Fibroblast of skin of abdomen (primary cell): ENCODE measurements at places on chromosomes 6 and 20.

DNA sequence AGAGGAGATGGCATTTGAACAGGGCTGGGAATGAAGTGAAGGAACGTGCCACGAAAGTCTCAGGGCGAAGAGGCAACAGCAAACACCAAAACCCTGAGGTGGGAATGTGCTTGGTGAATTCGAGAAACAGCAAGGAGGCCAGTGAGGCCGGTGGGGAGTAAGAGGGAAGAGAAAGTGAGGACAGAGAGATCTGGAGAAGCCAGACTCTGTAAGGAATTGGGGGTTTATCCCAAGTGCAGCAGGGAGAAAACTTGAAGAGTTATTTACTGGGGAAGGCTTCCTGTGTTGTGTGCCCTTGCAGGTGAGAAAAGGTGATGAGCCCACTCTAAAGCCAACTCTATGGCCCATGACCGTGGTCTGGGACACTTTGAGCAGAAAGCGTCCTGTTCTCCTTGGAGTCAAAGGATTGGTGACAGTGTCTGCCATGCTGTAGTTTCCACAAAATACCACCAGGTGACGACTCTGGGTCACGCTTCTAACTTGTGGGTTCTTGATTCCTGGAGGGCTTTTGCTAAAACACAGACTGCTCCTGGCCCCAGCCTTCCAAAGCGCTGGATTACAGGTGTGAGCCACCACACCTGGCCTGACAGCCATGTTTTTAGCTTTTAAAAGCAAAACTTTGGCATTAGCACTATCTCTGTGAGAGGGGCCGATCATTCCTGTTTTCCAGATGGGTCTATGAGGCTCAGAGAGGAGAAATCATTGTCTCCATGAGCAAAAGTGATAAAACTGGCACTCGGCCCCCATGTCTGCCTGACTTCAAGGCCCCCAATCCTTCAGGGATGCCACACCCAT is 18.0 kb upstream of the CSNK2A1 start:
- peak; percentile 53 for DNase-seq

DNA sequence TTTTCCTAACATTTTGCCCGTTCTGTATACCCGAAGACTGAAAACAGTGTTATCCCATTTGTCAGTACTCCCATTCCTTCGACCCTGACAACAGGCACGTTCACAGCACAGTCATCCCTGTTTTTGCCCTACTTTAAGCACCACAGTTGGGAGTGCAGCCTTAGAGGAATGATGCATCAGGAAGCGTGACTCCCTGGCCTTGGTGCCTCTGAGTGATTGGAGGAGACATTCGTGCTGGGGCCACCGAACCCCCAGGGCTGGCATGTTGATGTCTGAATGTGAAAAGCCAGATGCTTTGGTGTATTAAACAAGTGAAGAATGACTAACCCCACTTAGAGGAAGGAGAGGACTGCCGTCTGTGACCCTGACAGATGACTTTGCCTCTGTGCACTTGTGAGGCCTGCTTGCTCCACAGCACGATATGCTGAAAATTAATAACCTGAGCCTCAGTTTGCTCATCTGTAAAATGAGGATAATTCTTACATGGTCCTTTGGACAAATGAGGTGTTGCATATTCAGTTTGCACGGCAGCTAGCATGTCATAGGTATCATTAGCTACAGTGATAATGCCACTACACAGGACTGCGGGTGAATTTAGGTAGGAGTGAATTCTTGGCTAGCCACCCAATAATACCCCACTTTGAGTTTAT is 36.0 kb downstream of the STK35 start:
- DNase-seq: peak; percentile 78

DNA sequence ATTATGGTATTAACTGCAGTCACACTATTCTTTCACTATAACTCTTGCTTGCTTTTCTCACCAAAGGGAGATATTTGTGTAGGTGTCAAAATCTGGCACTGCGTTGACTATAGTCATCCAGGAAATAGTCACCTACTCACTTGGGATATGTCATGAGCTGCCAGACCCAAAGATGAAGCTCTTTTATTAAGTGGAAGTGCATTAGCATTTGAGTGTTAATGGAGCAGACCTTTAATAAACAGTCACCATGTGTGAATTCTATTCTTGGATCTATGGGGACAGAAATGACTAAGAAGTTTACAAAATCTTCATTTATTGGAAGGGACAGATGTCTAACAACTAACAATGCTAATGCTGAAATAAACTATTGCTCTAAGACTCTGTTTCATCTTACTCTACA is 130.1 kb upstream of the NEDD9 start:
- DNase-seq: no peak

DNA sequence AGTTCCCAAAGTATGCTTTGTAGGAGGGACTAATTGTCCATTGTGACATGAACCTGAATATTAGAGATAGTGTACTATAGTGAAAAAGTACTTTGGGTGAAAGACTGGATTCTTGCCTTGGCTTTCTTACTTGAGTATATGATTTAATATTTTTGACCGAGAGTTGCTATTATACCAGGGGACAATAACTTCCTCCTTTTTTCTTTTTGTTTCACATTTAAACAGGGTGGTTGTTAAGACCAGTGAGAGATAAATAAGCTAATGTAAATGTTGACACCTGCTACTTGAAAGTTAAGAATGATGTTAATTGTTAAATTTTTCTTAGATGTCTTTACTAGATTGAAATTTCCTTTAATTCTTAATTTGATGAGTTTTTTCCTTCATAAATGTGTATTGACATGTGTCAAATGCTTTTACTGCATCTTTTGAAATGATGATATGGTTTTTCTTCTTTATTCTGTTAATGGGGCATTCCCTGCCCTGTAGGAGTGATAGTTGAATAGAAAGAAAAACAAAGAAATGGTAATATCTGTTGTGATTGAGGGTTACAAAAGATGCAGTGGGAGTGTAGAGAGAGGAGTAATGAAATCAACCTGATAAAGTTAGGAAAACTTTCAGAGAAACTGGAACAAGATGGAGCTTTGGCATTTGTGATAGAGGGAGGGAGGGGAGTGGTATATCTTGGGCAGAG is 48.4 kb downstream of the ZFAND3 start:
- no peak for DNase-seq

GRCh38 chr20:15711177-15711576 is 862.1 kb downstream of the KIF16B start:
- no peak for DNase-seq

- DNase-seq: no peak
Observed at GRCh38 chr6:160791981-160792418, 90.0 kb downstream of the PLG start.

GRCh38 chr6:5138995-5139827 is 54.1 kb downstream of the PPP1R3G start:
- no peak for DNase-seq

DNA sequence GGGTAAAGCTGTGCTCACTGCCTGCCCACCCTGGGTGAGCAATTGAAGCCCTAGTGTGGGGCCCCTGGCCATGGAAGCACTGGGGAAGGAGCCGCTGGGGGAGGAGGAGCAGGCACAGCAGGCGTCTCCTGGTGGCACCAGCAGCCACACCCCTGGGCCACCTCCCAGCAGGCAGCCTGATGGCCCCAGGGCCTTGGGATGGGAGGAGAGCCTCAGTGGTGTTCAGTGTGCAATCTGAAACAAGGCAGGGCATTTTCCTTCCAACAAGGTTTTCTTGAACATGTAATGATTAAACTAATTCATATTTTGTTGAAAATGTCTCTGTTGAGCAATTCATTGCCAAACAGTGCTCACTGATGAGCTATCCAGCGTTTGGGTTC is 151.0 kb downstream of the ZDHHC14 start:
- DNase-seq: no peak

DNA sequence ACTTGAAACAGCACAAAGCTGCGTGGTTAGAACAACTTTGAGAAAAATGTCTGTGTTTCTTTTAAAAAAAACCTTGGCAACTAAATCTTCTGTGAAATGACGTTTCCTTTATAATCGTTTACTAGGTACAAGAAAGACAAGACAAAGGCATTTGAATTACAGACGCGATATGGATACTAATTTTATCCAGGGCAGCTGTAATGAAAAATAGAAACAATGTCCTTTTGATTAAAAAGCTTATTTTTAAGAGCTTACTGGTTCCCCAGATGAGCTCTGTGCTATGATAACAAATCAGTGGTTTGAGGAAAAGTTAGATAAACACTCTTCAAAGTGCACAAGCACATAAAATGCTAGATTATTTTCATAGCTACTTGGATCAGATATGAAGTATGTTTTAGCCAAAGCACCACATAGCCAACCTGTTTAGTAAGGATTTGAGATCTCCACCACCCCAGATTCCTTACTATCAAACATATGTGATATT is 1.6 kb upstream of the SYNCRIP start:
- DNase-seq: peak; percentile 14

GRCh38 chr20:23132293-23132929 is 46.3 kb upstream of the CD93 start:
- DNase-seq: no peak

DNA sequence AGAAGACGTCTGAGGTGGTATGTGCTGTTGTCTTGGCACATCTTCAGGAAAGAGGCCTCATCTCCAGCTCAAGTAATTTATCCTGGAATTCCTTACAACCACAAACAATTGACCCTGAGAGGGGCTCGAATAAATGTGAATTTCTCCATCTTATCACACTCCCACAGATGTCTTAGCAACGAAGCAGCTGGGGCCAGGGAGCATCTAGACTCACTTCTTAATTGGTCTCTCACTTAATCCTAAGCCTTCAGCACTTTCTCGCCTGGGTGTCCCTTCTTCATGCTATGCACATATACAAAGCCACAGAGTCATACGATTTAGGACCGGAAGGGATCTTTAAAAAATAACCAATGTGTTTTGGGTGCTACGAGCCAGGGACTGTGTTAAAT is 27.1 kb downstream of the PCK1 start:
- DNase-seq: no peak

- peak; percentile 61 for DNase-seq
Observed at GRCh38 chr6:111258615-111259088, 171.3 kb downstream of the SLC16A10 start.

GRCh38 chr6:75012018-75012417 is 193.8 kb downstream of the COL12A1 start:
- peak; percentile 72 for DNase-seq

GRCh38 chr6:165844232-165844631 is 181.2 kb upstream of the PDE10A start:
- no peak for DNase-seq

DNA sequence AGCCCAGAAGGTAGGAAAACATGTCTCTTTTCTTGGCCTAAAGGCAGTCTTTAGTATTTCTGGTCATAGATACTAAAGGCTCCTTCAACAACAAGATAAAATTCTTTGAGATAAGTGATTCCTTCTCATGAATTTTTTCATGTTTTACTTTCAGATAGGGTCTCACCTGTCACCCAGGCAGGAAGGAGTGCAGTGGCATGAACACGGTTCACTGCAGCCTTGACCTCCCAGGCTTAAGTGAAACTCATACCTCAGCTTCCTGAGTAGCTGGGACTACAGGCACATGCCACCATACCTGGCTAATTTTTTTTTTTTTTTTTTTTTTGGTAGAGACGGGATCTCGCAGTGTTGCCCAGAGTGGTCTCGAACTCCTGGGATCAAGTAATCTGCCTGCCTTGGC is 9.1 kb downstream of the PNLDC1 start:
- no peak for DNase-seq

GRCh38 chr6:155483858-155484257 is 28.2 kb upstream of the NOX3 start:
- DNase-seq: peak; percentile 81

DNA sequence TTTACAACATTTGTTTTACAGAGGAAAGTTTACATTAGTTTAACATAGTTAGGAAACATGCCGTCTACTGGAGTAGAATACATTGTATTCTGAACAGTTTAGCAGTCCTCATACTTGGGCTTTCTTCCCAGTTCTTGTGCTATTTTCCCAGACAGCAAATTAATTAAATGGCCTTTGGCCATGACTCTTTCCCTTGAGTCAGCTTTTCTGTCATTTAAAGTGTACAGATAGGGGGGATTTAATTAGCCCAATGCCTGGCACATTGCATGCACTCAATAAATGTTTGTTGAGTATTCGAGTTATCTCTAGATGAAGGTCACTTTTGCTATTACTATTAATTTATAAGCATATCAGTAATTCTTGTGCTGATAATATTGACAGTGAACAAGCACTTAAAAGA is 1.6 kb downstream of the TMEM244 start:
- peak; percentile 56 for DNase-seq

- no peak for DNase-seq
Observed at GRCh38 chr20:42041000-42041565, 422.9 kb upstream of the CHD6 start.

DNA sequence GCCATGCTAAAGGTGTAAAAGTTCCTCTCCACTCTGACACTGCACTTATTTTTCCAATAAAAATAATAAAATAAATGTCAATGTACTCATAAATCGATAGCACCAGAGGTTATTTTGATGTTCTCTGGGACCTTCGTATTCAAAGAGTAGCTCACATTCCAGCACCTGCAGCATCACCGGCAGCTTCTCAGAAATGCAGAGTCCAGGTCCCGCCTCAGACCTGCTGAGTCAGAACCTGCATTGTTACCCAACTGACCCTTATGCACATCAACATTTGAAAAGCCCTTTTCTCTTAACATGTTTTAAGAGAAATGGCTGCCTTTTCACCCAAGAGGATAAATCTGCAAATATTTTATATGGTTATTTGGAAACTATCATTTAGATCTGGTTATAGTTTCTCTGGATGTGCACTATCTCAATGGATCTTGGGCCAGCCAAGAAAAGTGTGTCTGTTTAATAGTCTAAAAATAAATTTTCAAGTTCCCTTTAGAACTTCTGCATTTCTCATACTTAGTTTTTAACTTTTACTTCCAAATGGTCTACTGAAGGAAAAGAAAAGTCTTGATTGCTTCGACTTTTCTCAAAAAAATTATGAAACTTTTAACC is 216.2 kb upstream of the PRDM1 start:
- no peak for DNase-seq

DNA sequence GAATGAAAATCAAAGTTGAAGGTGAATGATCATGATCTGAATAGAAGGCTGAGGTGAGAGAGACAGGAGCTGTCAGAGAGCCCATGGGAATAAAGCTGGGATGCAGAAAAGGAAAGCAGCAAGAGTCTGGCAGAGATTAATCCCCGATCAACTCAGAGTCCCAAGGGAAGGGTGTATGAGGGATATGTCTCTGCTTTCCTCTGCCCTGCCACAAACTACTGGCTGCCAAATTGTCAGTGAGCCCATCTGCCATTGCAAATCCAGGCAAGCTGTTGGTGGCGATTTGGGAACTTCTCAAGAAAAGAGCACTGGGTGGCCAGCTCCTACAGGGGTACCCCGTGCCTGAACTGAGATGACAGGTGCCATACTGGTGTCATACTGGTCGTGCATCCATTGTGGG is 705.5 kb upstream of the MAN1A1 start:
- DNase-seq: no peak

GRCh38 chr20:2305946-2306345 is 10.1 kb downstream of the TGM3 start:
- no peak for DNase-seq
